ENCODE measurements at places on chromosomes 1 and 21.

- DNase-seq: no peak
Observed at GRCh38 chr21:34921151-34921550, 128.0 kb downstream of the RUNX1 start.

DNA sequence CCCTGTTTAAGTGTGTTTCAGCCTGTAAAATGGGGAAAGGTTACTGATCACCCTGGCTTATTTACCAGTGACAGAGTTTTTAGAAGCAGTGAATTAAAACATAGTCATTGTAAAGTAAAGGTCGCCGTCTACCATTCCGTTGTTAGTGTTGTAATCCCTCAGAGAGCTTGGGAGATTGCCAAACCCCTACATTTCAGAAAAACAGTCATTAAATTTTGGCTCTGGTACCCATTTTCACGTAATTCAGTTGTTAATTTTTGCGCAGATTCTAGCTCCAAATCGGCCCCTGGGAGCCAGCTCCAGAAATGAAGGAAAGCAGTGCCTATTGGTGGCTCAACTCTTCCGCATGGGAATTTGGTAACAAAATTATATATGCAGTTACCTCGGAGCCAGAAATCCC lies 127.7 kb upstream of the AJAP1 start:
- DNase-seq: no peak

DNA sequence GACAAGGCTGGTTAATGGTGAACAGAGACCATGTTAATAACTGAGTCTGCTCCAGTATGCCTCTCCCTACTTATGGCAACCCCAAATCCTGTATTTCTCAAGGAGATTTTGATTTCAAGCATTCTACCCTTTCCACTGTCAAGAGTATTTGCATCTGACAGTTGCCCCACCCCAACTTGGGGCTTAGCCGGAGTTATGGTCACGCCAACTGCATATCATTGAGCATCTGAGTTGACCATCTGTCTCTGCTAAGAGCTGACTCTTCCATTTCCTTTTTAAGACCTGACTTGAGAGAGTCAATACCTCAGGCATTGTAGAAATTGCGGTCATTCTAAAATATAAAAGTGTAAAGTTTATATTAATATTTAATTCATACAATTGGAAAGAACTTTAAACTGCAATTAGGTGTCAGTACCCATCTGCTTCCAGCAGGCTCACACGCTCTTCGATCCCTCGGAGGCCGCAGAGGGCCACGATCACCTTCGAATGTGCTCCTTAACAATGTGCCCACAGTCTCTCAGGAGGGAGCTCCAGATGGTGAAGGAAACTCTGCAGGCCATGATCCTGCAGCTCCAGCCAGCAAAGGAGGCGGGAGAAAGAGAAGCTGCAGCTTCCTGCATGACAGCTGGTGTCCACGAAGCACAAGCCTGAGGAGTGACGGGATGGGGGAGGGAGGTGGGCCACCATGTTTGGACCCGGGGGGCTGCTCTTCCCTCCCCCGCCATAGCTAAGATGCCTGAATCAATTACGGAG lies 409.8 kb downstream of the DISC1 start:
- no peak for DNase-seq

DNA sequence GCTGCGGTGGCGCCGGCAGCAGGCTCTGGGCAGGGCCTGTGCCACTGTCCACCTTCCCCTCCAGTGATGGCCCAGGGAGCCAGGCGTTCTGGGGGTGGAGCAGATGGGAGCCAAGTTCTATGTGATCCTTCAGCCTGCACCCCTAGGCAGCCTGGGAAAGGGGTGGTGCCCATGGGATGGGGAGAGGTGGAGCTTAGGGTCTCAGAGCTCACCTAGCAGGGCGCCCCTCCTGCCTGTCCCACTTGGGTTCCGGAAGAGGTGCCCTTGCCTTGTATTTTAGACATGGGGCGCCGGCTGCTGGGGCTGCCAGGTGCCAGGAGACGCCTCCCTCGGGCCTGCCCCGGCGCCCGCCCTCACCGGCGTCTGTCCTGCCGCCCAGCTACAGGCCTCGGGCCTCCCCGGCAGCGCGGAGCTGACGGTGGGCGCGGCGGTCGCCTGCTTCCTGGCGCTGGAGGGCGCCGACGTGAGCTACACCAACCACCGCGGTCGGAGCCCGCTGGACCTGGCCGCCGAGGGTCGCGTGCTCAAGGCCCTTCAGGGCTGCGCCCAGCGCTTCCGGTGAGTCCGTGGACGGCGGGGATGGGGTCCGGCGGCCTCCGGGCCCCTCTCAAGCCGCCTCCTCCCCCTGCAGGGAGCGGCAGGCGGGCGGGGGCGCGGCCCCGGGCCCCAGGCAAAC lies 3.1 kb upstream of the MMP23B start:
- DNase-seq: no peak

DNA sequence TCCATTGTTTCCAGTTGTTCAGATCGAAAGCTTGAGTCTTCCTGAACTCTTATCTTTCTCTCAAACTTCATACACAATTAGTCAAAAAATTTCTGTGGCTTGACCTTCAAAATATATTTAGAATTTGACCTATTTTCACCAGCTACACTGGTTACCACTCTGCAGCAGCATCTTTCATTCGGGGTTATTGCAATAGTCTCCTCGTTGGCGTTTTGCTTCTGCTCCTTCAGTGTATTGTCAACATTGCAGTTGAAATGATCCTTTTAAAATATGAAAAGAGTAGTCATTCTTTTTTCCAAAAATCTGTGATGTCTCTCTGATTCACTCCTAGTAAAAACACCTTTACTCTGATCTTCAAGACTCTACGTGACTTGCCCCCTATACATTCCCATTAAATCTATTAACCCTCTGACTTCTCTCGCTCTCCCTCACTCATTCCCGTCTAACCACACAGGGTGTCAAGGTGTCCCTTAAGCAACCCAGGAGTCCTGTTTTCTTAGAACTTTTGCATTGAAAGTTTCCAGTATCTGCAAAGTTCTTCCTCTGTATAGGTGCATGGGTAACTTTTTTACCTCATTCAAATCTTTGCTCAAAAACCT lies 480.2 kb upstream of the B3GALT2 start:
- DNase-seq: no peak
